ENCODE measurements at places on chromosomes 16 and 17.

DNA sequence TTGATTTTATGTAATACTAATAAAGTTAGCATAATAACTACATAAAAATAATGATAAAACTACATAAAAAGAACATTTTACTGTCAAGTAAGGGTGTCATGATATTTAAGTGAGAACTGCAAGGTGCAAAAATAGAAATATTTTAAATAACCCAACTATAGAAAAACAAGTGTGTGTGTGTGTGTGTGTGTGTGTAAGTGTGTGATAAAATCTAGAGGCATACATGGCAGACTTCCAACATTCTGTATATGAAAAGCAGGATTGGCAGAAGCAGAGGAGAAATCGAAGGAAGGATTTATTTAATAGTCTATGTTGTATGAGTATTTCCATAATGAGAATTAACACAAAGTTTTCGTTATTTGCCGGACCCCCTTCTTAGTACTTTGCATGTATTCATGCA is 334.1 kb downstream of the KCNJ2 start:
- DNase-seq: no peak

DNA sequence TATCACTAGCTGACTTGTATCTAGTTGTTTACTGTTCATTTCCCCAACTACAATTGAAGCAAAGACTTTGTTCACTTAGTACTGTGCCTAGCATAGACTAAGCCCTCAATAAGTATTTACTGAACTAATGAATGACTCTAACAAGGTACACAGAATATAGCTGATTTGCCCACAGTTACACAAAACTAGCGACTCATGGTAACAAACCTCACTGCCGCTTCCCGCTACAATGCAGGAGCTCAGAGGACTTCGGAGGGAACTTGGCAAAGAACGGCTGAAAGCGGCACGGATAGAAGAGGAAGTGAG is 524 bp downstream of the EFTUD2 start:
- DNase-seq: no peak

DNA sequence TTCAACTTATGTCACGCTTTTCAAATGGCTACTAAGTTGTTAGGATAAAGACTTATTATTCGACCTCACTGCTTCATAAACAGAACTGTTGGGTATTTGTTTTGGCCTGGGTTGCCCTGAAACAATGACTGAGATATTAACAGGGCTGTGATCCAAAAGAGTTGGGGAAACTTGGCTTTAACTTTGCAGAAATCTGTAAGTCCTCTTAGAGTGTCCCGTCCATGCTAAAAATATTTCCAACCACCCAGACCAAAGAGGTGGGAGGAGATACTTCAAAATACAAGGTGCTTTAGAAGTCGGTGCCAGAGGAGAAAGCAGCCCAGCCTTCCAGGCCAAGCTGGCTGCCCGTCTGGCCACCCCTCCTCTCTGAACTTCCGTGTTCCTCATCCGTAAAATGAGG is 16.1 kb upstream of the SPATA32 start:
- no peak for DNase-seq

- DNase-seq: no peak
These were observed 229.2 kb downstream of the COPRS start for GRCh38 chr17:31629696-31630470.

- no peak for DNase-seq
These were observed 176.3 kb downstream of the HS3ST3A1 start for GRCh38 chr17:13425390-13425789.

DNA sequence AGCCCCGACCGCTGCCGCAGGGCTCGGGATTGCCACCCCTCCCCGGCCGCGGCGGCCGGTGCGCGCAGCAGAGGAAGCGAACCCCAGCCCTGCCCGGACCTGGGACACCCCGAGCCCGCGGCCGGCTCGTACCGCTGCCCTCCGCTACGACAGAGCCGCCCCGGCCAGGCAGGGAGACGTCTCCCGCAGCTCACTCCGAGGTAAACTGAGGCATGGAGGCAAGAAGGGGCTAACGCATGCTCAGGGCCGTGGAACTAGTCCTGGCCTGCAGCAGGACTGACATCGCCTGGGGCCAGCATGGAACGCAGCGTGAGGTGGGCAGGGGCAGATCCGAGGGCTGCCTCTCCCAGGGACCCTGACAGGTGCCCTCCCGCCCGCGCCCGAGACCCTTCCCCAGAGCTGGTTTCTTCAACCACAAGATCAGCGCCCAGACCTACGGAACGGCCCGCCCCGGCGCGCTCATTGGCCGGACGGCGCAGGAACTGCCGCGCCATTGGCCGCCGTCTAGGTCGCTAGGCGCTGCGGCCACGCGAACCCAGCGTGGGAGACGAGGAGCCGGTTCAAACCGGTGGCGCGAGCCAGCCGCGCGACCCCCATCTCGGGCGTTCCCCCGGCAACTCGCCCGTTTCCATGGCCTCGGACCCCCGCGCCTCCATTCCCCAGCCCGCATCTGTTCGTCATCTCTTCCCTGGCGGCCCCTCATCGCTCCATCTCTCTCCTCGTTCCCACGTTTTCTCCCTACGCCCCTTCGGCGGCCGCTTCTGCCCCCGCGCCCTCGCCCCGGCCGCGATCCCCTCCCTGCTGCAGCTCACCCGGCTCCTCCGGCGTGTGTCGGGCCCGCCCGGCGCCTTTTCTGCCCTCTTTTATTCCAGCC is at the start of gene SLC43A2:
TSS of gene SLC43A2 (minus strand) at position 853 of the 874 bp plus-strand sequence. CDS start 960 bp downstream, outside the sequence.
- peak; percentile 79 for DNase-seq

DNA sequence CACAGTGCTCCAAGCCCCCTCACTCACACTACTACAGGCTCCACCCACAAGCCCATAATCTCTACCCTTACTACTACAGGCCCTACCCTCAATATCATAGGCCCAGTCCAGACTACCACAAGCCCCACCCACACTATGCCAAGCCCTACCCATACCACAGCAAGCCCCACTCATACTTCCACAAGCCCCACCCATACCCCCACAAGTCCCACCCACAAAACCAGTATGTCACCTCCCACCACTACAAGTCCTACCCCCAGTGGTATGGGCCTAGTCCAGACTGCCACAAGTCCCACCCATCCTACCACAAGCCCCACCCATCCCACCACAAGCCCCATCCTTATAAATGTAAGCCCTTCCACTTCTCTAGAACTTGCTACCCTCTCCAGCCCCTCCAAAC is 13.8 kb downstream of the RIPOR1 start:
- peak; percentile 95 for DNase-seq

DNA sequence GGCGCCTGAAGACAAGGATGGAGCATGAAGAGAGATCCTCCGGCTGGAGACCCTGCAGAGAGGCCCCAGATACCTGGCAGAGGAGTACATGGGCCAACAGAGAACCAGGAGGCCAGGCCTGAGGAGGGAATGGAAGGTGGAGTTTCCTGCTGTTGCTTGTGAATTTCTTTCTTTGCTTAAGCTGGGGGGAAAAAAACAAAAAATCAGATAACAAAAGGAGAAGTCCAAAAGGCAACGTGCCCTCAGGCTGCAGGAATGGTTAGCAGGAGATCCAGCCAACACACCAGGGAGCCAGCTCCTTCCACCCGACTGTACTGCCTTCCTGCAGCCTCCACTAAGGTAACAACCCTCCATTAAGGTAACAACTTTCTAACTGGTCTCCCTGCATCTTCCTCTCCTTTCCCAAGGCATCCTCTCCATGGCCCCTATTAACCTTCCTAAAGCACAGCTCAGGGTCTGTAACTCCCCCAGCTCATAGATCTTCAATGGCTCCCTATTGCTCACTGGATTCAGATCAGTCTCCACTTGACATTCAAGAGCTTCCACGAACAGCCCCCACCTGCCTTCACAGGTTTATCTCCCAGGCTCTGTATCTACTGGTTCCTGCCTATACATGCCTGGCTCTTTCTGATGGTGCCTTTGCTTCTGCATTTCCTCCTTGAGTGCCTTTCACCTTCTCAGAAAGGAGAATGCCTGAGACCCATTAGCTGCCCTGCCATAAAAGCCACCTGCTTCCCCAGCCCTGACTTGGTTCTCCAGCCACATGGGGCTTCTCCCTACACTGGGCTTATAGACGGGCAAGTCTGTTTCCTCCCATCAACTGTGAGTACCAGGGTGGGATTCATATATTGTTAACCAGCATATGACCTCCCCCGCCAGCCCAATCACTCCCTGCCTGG is 725 bp upstream of the ARL5C start:
- peak; percentile 53 for DNase-seq

DNA sequence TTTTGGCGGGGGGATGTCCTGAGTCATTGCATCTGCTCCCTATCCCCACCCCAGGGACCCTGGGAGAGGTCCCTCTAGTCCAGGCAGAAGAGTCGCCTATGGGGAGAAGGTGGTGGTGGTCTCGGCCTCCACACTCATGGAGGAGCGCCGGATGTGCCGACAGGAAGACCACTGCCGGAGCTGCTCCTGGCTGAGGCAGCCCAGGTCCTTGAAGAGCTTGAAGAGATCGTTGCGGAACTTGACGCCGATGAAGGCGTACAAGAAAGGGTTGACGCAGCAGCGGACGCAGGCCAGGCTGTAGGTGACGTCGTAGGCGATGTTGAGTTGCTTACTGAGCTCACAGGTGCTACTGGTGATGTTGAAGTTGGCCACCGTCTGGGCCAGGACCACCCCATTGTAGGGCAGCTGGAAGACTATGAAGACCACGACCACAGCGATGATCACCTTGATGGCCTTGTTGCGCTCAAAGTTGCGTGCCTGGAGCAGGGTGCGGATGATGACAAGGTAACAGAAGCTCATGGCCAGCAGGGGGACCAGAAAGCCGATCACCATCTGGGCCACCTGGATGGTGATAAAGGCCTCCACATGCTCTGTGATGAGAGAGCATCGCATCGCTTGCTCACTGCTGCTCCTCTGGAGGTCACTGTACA is 10.5 kb downstream of the CCR7 start:
- DNase-seq: no peak

All from Jurkat, Clone E6-1 (cell line).